HepG2 (cell line): ENCODE measurements at places on chromosomes 16 and 17. TPM values are rescaled to one million over a fixed set of nuclear protein-coding genes. Genes with fewer than 3 reads are reported as not detected.

Gene GPR142
- total RNA-seq: not detected in 2 replicates

Gene CDRT4
- total RNA-seq: 1.9 and 5.8 TPM in 2 replicates

Gene MYH8
- total RNA-seq: not detected in 2 replicates

Gene ITGAX
- total RNA-seq: not detected in 2 replicates

Gene UMOD
- not detected in 2 replicates for total RNA-seq

DNA sequence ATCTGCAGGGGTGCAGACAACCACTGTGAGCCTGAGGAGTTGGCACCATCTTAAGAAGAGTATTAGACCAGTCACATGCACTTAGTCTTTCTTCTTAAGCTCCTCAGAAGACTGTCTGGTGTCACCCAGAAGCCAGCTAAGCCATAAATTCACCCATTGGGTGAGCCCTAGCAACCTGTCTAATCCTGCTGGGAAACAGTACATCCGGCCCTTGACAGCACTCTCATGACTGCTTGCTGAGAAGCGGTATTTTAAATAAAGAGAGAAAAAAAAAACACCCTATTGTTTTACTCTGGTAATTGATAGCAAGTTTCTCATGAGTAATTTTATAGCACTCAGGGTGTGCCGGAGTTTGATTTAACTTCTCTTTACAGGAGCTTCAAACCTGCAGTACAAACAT lies 134.7 kb downstream of the SOX9 start:
- no peaks in the 10 kb centered on the region for H3K36me3 ChIP-seq
- peaks cover 13% of the 10 kb centered on the region; the same call in 2 of the 3 replicates for H3K27me3 ChIP-seq
- no peak overlapping the region for H3K4me3 ChIP-seq
- no peak for DNase-seq
- H3K27ac ChIP-seq: no peak overlapping the region

DNA sequence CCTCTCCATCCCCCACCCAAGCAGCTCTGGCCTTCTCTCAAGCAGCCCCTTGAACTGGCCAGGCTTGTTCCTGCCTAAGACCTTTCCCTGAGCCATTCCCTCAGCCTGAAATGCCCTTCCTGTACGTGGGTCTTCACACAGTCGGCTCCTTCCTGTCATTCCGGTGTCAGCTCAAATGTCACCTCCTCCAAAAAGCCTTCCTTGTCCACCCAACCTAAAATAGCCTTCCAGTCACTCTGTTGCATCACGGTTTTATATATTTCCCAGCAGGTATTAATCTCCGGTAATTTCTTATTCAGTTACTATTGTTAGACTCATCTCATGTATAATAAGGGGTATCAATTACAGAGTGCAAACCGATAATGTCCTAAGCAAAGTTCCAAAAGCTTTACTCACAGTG lies 51.8 kb downstream of the C17orf67 start:
- H3K36me3 ChIP-seq: no peaks in the 10 kb centered on the region
- no peaks in the 10 kb centered on the region; the same call in 1 of the 2 replicates for H3K27me3 ChIP-seq
- no peak overlapping the region for H3K4me3 ChIP-seq
- no peak overlapping the region for H3K27ac ChIP-seq
- DNase-seq: no peak

GRCh38 chr16:80587071-80587470 lies 46.3 kb downstream of the DYNLRB2 start:
- no peaks in the 10 kb centered on the region for H3K36me3 ChIP-seq
- H3K27me3 ChIP-seq: no peaks in the 10 kb centered on the region
- DNase-seq: no peak
- H3K4me1 ChIP-seq: no peaks in the 10 kb centered on the region

DNA sequence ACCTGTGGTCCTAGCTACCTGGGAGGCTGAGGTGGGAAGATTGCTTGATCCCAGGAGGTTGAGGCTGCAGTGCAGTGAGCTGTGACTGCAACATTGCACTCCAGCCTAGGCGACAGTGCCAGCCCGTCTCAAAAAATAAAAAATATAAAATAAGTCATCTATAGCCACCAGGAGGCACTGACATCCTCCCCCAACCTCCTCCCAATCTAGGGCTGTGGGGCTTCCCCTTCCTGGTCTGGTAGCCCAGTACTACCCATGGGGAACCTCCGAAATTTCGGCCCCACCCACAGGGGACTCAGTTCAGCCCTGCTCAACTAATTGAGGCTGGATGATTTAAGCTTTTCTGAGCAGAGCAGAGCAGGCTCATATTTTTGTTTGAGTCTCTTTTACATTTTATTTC lies 3.2 kb downstream of the ZSCAN10 start:
- H3K27me3 ChIP-seq: peaks cover 24% of the 10 kb centered on the region; the same call in 2 of the 3 replicates
- no peaks in the 10 kb centered on the region for H3K36me3 ChIP-seq
- H3K4me1 ChIP-seq: peaks cover 37% of the 10 kb centered on the region

- H3K27ac ChIP-seq: peak overlapping the region; percentile 89
- peaks cover 38% of the 10 kb centered on the region for H3K4me1 ChIP-seq
- peaks cover 13% of the 10 kb centered on the region; the same call in 2 of the 3 replicates for H3K36me3 ChIP-seq
- no peaks in the 10 kb centered on the region for H3K27me3 ChIP-seq
- H3K4me3 ChIP-seq: peak overlapping the region; percentile 83
- DNase-seq: no peak
These were observed 1.1 kb downstream of the MLST8 start for GRCh38 chr16:2206420-2206779.

DNA sequence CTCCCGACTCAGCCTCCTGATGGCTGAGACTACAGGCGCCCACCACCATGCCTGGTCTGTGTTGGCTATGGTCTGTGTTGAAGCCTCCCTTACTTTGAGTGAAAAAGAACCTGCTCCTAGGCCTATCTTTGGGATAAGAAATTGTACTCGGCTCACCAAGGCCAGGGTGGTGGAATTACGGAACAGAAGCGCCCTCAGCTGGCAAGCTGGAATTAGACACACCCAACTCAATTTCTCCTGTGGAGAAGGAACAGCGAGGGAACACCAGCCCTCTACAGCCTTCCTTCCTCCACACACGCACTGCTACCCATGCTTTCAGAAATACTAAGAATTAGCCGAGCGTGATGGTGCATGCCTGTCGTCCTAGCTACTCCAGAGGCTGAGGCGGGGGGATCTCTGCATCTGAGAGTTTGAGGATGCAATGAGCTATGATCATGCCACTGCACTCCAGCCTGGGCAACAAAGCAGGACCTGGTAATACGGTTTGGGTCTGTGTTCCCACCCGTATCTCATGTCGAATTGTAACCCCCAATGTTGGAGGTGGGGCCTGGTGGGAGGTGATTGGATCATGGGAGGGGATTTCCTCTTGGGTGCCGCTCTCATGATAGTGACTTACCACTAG lies 40.1 kb upstream of the RBBP6 start:
- peaks cover 11% of the 10 kb centered on the region; the same call in 1 of the 3 replicates for H3K27me3 ChIP-seq
- H3K4me1 ChIP-seq: 0 out of 2 replicates have a peak, but pooled peaks cover under 1% of the 10 kb centered on the region
- DNase-seq: peak; percentile 21
- no peak overlapping the region for H3K27ac ChIP-seq

- H3K4me1 ChIP-seq: no peaks in the 10 kb centered on the region
- H3K4me3 ChIP-seq: no peak overlapping the region
- peaks cover 75% of the 10 kb centered on the region for H3K27me3 ChIP-seq
- no peak for DNase-seq
- no peak overlapping the region for H3K27ac ChIP-seq
These were observed 243.5 kb downstream of the GSG1L start for GRCh38 chr16:27819881-27820610.

DNA sequence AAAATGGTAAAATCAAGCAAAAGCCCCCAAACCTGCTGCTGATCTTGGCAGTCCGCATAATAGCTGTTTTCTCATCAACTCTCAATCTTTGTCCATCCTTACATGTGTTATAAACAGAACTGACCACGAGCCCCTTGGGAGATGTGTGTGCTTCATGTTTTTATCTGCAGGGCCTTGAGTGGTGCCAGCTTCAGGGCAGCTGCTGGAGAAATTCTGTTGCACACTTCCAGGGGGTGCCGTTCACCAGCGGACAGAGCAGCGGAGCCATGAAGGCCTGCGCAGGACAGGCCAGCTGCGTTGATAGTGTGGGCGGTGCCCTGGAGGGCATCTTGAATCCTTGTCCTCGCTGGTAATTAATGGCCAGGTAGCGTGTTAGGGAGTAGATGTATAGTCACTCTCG lies 20.1 kb downstream of the MPRIP start:
- H3K36me3 ChIP-seq: peaks cover 4% of the 10 kb centered on the region
- no peak overlapping the region for H3K27ac ChIP-seq
- no peak for DNase-seq
- 0 out of 2 replicates have a peak, but pooled peaks cover 6% of the 10 kb centered on the region for H3K4me1 ChIP-seq
- no peak overlapping the region for H3K4me3 ChIP-seq
